ENCODE measurements at places on chromosomes 13 and 19. TPM values are rescaled to one million over a fixed set of nuclear protein-coding genes. Genes with fewer than 3 reads are reported as not detected.
A peak's percentile ranks its signal among the peaks of the same experiment; 100 is the strongest.

SHANK1 gene
- 0.44 TPM for total RNA-seq

KLK2 gene
- total RNA-seq = not detected

PNMA8A gene
- 7.6 TPM for total RNA-seq

RINL gene
- total RNA-seq = 4.7 TPM

GARIN5A gene
- 2.7 TPM for total RNA-seq

ONECUT3 gene
- not detected for total RNA-seq

- no peak for DNase-seq
- no peaks in the 10 kb centered on the region for H3K36me3 ChIP-seq
- H3K4me3 ChIP-seq = no peak overlapping the region
- peaks cover 6% of the 10 kb centered on the region for H3K4me1 ChIP-seq
- H3K27me3 ChIP-seq = no peaks in the 10 kb centered on the region
These were observed 270.3 kb upstream of the TMTC4 start for GRCh38 chr13:100944791-100945345.

DNA sequence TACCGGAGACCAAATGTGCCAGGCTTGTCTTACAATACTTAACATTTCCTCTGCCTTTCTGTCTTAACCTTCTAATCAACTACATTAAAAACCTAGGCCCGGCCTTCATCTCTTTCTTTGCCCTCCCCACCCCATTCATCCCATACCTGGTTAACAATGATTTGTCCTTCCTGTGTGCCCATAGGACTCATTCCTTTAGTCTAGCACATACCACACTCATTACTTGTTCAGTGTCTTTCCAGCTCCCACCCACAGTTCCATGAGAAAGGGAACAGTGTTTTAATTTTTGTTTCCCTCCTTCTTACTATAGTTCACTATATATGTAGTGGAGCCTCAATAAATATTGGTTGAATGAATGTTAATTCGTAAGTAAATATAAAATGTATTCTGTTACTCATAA lies 2.4 kb downstream of the CLN5 start:
- no peaks in the 10 kb centered on the region for H3K27me3 ChIP-seq
- no peak for DNase-seq
- H3K4me1 ChIP-seq = peaks cover 28% of the 10 kb centered on the region
- H3K36me3 ChIP-seq = peaks cover 39% of the 10 kb centered on the region
- peak overlapping the region; percentile 15 for H3K4me3 ChIP-seq

DNA sequence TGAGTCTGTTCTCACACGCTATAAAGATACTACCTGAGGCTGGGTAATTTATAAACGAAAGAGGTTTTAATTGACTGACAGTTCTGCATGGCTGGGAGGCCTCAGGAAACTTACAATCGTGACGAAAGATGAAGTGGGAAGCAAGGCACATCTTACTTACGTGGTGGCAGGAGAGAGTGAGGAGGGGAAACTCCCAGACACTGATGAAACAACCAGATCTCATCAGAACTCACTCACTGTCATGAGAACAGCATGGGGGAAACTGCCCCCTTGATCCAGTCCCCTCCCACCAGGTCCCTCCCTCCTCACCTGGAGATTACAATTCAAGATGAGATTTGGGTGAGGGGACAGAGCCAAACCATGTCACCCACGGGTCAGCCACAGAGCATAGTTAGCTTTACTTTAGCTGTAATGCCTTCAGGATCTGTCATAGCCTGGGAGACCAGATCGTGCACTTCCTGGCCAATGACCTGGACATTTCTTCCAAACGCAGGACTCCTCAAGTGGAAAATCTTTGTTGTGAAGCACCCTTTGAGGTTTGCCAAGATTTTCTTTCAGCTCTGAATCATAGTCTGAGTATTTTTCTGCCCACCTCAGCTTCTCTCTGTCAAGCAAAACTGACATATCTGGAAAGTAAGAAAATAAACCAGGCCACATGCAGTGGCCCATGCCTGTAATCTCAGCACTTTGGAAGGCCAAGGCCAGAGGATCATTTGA lies 25.2 kb upstream of the HIF3A start:
- peaks cover 11% of the 10 kb centered on the region for H3K4me1 ChIP-seq
- H3K27ac ChIP-seq = no peak overlapping the region
- H3K4me3 ChIP-seq = no peak overlapping the region
- no peaks in the 10 kb centered on the region for H3K27me3 ChIP-seq
- peaks cover 2% of the 10 kb centered on the region for H3K36me3 ChIP-seq
- peak; percentile 68 for DNase-seq

- H3K27ac ChIP-seq = no peak overlapping the region
- H3K4me3 ChIP-seq = no peak overlapping the region
- H3K27me3 ChIP-seq = no peaks in the 10 kb centered on the region
- H3K36me3 ChIP-seq = peaks cover 35% of the 10 kb centered on the region
- DNase-seq = no peak
These were observed 2.0 kb downstream of the GGN start for GRCh38 chr19:38385804-38386257.

- no peak overlapping the region for H3K4me3 ChIP-seq
- no peaks in the 10 kb centered on the region for H3K27me3 ChIP-seq
- DNase-seq = peak; percentile 60
- peaks cover 4% of the 10 kb centered on the region for H3K36me3 ChIP-seq
- H3K27ac ChIP-seq = no peak overlapping the region
- H3K4me1 ChIP-seq = peaks cover 9% of the 10 kb centered on the region
These were observed 44.6 kb downstream of the ZNF787 start for GRCh38 chr19:56076498-56076897.

DNA sequence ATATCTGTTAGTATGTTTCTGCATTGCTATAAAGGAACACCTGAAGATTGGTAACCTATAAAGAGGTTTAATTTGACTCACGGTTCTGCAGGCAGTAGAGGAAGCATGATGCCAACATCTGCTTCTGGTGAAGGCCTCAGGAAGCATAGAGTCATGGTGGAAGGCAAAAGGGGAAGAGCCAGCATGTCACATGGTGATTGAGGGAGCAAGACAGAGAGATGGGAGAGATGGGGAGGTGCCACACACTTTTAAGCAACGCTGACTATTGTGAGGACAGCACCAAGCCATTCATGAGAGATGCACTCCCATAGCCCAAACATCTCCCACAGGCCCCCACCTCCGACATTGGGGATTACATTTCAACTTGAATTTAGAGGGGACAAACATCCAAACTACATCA lies 32.8 kb downstream of the COG6 start:
- H3K27me3 ChIP-seq = no peaks in the 10 kb centered on the region
- no peak for DNase-seq
- H3K27ac ChIP-seq = no peak overlapping the region
- H3K36me3 ChIP-seq = peaks cover 6% of the 10 kb centered on the region
- H3K4me3 ChIP-seq = no peak overlapping the region
- no peaks in the 10 kb centered on the region for H3K4me1 ChIP-seq
